ENCODE measurements at places on chromosomes 1 and 21.

DNA sequence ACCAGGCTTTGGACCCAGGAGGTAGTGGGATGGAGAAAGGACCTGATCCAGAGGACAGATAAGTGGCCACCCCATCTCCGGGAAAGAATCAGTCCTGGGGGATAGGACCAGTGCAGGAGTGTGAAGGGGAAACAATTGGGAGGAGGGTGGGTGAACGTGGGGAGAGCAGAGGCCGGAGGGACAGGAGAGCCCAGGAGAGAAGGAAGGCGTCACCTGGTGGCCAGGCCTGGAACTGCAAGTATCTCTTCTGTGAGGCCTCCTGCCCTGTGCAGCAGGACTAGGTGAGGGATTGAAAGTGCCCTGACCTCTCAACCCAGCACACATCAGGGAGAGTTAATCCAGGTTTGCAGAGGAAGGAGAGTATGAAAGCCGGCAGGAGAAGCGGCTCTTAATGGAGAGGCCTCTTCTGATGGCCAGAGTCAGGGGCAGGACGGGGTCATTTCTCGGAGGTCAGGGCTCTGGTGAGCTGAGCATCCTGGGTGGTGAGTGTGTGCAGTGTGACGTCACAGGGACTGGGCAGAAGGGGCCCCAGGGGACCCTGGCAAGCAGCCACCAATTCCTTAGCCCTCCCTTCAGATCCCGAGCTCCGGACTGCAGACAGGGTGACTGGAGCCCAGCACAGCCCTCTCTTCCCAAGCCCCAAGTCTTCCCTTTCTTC lies 9.2 kb upstream of the LAD1 start:
- DNase-seq: peak; percentile 89

DNA sequence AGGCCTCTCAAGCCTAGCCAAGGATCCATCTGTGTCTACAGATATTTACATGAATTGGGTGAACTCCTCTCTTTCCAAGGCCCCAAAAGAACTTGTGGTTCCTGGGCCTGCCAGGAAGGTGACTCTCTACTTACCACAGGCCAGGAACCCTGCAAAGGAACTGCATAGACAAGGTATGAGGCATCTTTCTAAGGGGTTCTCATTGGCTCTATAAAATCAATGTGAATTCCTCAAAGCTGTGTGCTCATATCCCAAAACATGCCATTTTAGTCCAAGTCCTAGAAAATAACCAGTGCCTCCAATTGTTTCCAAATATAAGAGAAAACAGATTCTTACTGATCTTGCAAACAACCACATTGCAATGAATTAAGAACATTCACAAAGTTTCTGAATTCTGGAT lies 39.9 kb upstream of the RGL1 start:
- no peak for DNase-seq

DNA sequence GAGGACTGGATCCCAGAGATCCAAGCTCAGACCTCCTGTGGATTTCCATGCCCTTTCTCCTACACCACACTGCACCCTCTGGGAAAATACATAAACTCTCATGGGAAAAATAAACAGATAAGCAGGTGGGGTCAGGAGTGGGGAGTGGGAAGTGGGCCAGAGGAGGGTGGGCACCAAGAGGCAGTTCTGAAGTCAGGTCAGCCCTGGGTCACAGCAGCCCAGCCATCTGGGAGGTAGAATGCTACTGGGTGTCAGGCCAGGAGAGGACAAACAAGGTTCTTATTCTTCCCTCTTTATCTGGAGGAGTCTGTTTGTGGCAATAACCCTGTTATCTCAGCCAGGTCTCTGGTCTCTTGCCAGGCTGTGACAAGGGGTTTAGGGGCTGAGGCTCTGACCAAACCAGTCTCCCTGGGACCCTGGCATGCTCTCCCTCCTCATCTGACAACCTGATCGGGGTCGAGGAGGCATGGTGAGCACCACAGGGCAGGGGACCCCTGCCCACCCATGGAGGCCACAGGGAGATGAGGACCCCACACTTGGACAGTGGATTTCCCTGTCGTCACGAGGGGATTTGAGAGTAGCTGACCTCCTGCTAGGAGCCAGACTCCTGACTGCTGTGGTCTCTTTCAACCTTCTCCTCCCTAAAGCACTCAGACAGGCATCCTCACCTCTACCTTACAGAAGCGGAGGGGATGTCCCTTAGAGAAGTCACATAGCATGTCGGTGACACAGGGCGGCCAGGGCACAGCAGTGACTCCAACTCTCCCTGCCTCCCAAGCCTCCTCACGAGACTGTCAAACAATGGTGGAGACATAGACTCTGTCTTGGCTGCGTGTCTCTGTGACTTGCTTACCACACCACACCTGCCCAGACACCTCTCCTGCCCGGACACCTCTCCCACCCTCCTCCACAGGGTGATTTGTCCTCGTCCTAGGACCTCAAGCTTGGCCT lies 51.3 kb upstream of the IFFO2 start:
- DNase-seq: no peak

DNA sequence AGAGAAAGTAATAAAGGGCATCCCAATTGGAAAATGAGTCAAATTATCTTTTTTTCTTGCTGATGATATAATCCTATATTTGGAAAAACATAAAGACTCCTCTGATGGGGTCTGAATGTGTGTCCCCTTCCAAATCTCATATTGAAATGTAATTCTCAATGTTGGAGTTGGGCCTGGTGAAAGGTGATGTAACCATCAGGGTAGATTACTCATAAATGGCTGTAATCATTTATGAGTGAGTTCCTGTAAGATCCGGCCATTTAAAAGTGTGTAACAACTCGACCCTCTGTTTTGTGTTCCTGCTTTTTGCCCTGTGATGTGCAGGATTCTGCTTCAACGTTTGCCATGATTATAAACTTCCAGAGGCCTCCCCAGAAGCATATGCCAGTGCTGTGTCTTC lies 44.3 kb upstream of the MAP1LC3C start:
- DNase-seq: no peak

DNA sequence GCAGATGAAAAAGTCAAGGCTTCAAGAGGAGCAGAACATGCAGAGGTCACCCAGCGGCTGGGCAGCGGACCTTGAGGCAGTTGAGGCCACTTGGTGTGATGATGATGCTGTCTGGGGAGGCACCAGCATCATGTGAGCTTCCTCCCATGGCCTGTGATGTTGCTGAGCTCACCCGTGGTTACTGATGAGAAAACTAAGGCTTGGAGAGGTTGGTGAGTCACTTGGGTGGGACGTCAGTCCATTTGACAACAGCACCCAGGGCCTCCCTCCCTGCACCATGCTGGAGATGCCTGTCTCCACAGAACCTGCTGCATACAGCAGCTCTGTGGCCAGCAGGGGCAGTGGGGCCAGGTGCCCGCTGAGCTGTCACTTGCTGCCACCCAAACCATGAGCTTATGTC lies 146.8 kb downstream of the NPHP4 start:
- no peak for DNase-seq

DNA sequence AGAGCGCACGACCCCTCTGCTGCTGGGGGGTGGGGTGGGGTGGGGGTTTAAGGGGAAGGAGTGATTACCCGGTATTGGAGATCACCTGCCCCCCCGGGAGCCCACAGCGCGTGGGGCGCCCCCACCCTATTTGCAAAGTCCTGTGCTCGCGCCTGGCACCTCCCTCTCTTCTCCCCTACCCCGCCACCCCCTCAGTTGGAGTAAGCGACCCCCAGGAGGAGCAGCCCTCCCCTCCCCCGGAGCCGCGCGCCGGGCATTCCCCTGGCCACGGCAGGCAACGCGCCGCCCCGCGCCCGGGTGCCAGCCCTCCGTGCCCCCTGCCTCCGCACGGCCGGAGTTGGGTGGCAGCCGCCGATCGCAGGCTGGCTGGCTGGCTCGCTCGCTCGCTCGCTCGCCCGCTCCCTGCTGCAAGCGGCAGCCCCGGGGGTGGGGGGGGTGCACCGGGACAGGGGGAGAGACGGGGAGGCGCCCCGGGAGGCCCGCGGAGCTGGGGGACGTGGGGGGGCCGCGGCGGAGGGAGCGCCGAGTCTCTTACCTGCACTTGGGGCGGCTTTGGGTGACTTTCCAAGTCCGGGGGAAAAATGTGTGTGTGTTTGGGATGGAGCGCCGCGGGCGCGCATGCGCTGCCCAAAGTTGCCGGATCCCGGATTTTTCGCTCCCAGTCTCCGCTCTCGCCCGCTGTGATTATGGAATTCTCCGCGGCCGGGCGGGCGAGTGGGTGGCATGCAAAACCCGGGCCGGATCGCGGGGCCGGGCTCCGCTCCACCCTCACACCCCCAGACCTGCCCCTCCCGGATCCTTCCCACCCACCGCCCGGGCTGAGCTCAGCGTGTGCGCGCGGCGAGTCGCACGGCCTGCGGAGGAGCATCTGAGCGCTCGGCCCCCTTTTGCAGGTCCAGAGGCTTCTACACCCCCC lies at the start of gene CASZ1:
Gene CASZ1, minus strand, starts transcription at position 618 of the 916 bp plus-strand sequence. CDS start 102,757 bp downstream, outside the sequence.
- DNase-seq: peak; percentile 94

GRCh38 chr1:3673381-3674099 lies 21.2 kb downstream of the TP73 start:
- DNase-seq: no peak

GRCh38 chr1:8070381-8070811 lies 44.3 kb upstream of the ERRFI1 start:
- no peak for DNase-seq

DNA sequence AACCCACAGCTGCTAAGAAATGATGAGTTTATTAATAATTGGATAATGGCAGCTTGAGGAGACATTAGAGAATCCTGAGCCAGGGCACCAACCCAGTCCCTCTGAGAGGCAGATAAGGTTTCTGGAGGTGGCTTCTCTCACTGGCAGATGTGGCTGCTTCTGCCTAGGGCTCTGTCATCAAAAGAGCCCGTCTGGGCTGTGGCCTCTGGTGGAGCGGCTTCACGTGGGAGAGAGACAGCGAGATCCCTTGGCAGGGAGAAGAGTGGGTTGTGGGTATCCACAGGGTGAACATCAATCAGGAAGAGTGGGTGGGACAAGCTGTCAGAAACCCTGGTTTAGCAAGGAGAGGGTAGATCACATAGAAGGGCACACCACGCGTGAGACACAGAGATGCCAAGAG lies 30.0 kb downstream of the VWA5B1 start:
- DNase-seq: no peak

GRCh38 chr1:196660852-196661251 lies 9.0 kb downstream of the CFH start:
- DNase-seq: peak; percentile 83

- no peak for DNase-seq
Measured at GRCh38 chr1:111442457-111442856, 6.6 kb downstream of the WDR77 start.

- peak; percentile 21 for DNase-seq
Measured at GRCh38 chr21:34227386-34227852, 136.4 kb upstream of the KCNE2 start.

DNA sequence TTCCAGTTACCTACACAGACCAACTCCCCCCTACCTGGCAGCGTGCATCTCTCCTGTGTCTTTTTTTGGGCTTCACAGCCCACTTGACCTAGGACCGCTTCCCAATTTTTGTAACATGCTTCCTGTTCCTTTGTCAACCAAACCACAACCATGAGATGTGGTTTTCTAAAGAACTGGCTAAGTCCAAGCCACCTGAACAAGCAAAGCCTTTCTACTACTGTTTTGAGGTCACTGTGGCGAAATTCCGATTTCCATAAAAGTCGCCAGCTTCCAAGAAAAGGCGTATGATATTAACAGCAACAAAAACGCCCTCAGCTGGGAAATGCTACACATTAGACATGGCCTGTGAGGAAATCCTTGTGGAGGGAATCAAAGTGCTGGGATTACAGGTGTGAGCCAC lies 12.7 kb upstream of the AK2 start:
- no peak for DNase-seq

GRCh38 chr21:45378258-45378966 lies 26.6 kb upstream of the COL18A1 start:
- peak; percentile 94 for DNase-seq

DNA sequence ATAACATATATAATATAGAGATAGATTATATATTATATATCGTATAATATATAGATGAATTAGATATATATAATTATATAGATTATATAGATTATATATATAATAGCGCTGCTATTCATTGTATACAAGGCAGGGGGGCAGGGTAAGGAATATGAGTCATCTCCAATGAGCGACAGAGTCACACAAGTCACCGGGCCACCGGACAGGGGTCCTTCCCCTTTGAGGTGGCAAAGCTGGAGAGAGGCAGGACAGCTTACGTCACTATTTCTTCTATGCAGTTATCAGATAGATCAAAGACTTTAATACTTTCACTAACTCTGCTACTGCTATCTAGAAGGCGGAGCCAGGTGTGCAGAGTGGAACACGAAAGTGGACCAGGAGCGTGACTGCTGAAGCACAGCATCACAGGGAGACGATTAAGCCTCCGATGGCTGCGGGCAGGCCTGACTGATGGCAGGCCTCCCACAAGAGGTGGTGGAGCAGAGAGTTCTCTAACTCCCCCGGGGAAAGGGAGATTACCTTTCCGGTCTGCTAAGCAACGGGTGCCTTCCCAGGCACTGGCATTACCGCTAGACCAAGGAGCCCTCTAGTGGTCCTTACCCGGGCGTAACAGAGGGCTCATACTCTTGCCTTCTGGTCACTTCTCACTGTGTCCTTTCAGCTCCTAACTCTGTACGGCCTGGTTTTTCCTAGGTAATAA lies 2154.7 kb downstream of the MRPL39 start:
- no peak for DNase-seq

DNA sequence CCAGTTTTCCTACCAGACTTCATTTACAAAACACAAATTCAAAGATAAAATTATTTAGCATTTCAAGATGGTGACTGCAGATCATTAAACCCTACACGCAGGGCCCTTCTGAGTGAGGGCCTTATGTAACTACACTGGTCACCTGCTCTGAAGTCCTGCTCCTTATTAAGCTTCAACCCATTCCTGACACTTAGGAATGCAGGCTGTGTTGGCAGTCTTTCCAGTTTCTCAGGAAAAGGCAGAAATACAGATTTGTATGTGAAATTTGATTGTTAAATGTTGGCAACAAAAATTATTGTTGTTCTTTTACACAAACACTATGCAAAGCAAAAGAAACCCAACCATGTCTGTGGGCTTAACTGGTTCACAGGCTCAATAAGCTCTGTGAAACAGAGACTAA lies 25.8 kb upstream of the BCAS2 start:
- DNase-seq: no peak

GRCh38 chr21:26405071-26405470 lies 168.0 kb downstream of the CYYR1 start:
- DNase-seq: peak; percentile 65

DNA sequence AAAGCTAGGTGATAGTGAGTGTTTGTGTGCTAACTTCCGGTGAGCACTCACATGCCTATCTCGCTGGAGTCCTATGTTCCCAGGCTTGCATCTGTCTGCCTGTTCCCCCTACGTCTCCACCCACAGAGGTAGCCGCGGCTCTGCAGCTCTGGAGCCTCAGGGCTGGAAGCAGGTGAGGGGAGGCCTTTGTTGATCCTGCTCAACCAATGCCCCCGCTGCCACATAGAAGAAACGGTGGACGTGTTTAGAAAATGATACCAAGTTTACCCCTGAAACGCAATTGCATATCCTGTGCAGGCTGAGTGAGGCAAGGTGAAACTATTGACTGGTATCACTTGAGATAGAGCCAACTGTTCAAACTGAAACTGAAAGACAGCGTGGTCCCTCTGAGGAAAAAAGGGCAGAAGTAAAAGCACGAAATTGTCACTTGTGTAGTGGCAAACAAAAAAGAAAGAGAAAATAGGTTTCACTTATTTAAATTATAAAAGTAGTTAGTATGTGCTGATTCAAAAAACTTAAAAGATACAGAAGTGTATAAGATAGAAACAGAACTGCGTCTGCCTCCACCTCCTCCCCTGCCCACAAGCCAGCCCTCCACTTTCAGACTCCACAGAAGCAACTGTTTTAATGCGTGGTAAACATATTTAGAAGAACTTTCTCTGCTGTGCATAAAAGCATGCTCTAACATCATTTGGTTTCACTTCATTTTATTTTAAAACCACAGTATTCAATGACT lies 38.6 kb upstream of the ETS2 start:
- DNase-seq: no peak

GRCh38 chr21:37348664-37349063 lies 17.9 kb upstream of the DYRK1A start:
- peak; percentile 46 for DNase-seq

- no peak for DNase-seq
Measured at GRCh38 chr1:234918181-234918841, 210.3 kb downstream of the TOMM20 start.
